Aorta (tissue), 5 donors: ENCODE measurements at places on chromosomes 13 and 19. TPM values are rescaled to one million over a fixed set of nuclear protein-coding genes. Genes with fewer than 3 reads are reported as not detected.

The NCAN gene
- total RNA-seq, result not detected

The MAU2 gene
- total RNA-seq, result 54.0 TPM

The RASIP1 gene
- 15.4 TPM for total RNA-seq

- H3K36me3 ChIP-seq, result no peaks in the 10 kb centered on the region
- no peaks in the 10 kb centered on the region for H3K4me1 ChIP-seq
- DNase-seq, result no peak
- H3K27me3 ChIP-seq, result peaks cover 1% of the 10 kb centered on the region
- H3K27ac ChIP-seq, result no peak overlapping the region
Observed at GRCh38 chr13:95059306-95059705, 241.9 kb downstream of the ABCC4 start.

DNA sequence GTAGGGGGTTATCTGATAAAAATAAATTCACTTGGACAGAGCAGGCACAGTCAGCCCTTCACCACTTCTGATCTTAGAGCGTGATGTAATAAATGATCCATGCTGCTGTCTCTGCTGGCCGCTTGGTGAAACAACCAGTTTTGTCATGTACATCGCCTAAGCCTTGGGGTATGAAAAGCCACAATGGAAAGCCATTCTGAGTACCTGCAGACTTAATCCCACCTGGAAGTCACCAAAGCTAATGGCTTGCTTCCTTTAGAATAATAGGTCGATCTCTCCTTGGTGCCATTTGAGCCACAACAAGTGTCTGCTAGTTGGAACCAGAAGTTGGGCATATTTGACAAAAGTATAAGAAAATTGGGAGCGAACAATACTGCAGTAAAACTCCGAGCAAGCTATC, 1649.7 kb upstream of the SPRY2 start:
- no peaks in the 10 kb centered on the region for H3K4me1 ChIP-seq
- no peak overlapping the region for H3K4me3 ChIP-seq
- no peak for DNase-seq

DNA sequence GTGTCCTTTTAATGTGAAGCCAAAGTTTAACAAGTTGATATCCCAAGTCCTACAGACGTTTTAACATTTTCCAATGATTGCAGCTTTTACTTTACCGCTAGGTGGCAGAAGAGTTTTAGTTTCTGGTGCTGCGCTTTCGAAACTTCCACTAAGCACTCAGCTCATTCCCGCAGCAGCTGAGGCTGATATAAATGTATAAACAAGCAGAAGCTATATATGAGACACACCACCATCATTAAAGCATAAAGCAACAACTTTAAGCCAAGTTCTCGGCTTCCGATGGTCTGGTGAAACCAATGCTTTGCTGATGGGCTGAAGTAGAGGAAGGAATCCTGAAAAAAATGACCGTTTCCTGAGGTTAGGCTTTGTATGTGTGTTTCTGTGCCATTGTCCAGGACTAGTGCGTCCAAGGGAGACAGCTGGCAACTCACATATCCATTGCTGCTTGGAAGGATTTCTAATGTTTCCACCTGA, 753.9 kb downstream of the OLFM4 start:
- H3K27ac ChIP-seq, result no peak overlapping the region
- no peak for DNase-seq
- H3K4me1 ChIP-seq, result no peaks in the 10 kb centered on the region
- H3K27me3 ChIP-seq, result no peaks in the 10 kb centered on the region
- no peaks in the 10 kb centered on the region for H3K36me3 ChIP-seq
- H3K4me3 ChIP-seq, result no peak overlapping the region

GRCh38 chr13:34216256-34216655, 398.3 kb downstream of the RFC3 start:
- H3K27me3 ChIP-seq, result no peaks in the 10 kb centered on the region
- DNase-seq, result no peak
- H3K4me3 ChIP-seq, result no peak overlapping the region

GRCh38 chr13:61944329-61944929, 528.8 kb upstream of the PCDH20 start:
- no peak overlapping the region for H3K4me3 ChIP-seq
- H3K27ac ChIP-seq, result no peak overlapping the region
- H3K4me1 ChIP-seq, result no peaks in the 10 kb centered on the region
- H3K27me3 ChIP-seq, result no peaks in the 10 kb centered on the region

- H3K27me3 ChIP-seq, result no peaks in the 10 kb centered on the region
- H3K4me1 ChIP-seq, result peaks cover 3% of the 10 kb centered on the region
- no peaks in the 10 kb centered on the region for H3K36me3 ChIP-seq
- DNase-seq, result no peak
- no peak overlapping the region for H3K27ac ChIP-seq
- no peak overlapping the region for H3K4me3 ChIP-seq
Observed at GRCh38 chr13:48808683-48809082, 155.0 kb downstream of the CYSLTR2 start.
